Right ventricle myocardium superior (tissue), 1 donor: ENCODE measurements at places on chromosomes 12 and 14.

GRCh38 chr12:73308079-73308478 is 1035.9 kb downstream of the TRHDE start:
- DNase-seq, result no peak

DNA sequence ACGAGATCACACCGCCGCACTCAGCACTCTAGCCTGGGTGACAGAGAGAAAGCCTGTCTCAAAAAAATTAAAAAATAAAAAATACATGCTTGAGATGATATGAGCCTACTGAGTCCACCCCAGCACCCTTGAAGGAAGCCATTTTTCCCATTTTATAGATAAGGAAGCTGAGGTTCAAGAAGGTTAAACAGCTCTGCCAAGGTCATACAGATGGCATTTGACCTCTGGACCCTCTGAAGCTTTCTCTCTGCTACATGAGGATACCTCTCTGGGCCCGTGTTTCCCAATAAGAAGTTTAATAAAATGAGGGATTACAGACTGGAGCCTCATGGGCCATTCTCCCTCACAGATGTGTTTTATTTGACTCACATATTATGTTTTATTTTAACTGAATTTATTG is 53.9 kb upstream of the PNMA1 start:
- peak; percentile 17 for DNase-seq

DNA sequence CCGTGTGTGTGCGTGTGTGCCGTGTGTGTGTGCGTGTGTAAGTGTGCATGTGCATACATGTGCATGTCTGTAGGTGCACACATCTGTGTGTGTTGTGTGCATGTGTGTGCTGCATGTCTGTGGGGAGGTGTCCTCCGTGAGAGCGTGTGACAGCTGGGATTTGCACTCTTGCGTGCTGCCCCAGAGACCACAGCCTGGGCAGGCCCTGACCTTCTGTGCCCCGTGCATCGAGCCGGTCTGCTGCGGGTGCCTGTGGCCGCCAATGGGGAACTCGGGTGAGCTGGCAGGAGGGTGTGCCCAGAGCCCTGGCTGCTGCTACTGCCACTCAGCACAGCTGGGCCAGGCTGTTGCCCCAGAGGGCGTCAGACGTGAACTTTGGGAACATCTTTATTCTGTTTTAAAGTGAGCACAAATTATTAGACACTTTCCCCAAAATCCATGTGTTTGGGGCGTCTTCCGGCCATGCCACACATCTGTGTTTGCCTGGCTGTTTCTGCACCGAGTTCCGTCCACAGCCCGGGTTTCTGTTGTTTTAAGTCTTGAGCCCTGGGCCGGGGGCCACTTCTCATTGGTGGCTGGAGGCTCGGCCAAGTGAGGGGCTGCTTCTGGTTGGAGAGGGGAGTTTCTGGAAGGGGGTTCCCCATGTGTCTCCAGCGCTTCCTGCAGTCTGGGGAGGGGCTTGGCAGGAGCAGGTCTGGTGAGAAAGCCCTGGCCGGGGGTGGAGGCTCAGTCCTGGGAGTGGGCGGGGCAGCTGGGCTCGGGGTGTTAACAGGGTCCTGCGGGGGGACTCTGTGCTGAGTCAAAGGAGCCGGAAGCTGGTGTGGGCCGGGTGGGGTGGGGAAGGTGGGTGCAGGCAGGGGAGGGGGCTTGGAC is 7.6 kb downstream of the CEP170B start:
- peak; percentile 68 for DNase-seq

DNA sequence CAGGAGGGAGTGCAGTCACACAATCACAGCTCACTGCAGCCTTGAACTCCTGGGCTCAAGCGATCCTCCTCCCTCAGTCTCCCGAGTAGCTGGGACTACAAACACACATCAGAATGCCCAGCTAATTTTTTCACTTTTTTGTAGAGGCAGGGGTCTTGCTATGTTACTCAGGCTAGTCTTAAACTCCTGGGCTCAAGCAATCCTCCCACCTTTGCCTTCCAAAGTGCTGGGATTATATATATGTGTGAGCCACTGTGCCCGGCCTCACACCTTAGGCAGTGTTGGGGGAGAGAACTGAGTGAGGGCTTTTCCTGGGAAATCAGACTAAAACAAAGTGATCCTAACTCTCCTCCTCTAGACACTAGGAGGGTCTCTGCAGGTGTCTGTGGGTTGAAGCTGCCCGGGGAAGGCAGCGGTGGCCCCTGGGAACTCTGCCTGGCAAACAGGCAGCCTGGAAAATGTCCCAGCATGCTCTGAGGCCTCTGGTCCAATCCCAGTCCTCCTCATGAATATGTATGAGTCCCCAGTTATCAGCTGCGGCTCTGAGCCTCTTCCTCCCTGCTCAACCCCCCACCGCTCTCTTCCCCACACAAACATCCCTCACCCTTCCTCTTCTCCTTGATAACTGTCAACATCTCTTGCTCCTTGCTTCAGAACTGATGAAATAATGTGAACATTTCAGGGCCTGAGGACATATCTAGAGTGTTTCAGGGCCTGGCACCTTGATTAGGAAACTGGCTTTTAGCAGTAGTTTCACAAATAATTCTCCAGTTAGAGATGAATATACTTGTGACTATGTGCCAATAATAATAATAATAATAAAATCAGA is 7.9 kb upstream of the NAA25 start:
- DNase-seq, result peak; percentile 81

- DNase-seq, result no peak
Measured at GRCh38 chr12:106771425-106771824, 3.1 kb upstream of the RIC8B start.

- no peak for DNase-seq
Measured at GRCh38 chr14:22980672-22981089, 1.7 kb downstream of the AJUBA start.

- no peak for DNase-seq
Measured at GRCh38 chr12:69163681-69164362, 75.5 kb upstream of the CPSF6 start.

DNA sequence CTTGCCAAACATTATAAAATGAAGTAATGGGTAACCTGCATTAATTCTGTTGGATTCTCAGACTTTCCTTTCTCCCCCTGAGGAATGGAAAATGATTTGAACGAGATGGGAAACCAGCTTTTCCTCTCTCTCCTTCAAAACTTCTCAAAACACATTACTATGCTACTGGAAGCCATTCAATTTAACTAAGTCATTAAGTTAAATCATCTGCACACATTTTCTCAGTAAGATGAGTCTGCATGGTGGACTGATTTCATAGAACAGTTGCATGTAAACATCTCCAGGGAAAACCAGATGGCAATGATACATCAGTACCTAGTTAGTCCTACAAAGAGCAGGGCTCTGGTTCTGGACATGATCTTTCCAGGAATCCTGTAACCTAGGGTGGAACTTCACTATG is 59.9 kb downstream of the BMP4 start:
- DNase-seq, result no peak

DNA sequence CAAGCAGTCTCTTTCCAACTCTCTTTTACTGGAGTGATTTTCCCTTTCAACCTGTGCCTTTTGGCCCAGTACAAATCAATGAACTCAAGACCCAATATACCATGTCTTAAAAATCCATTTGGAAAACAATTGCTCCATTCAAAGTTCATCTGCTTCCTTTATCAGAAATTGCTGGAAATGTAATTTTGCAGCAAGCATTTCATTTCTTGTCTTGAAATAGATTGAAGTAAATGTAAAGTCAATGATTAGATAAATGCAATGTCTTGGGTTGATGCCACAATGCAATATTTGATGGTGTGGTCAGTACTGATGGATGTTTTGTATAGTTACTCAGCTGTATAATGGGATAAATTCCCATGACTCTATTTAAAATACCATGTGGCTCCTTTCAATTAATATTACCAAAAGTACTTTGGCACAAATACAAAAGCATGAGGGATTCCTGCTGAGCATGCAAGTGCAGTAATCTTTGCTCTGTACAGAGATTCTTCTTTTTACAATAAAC is 707.7 kb upstream of the NOVA1 start:
- DNase-seq, result no peak

GRCh38 chr14:29310210-29310609 is 543.6 kb downstream of the FOXG1 start:
- no peak for DNase-seq

GRCh38 chr14:96303981-96304380 is 48.0 kb downstream of the BDKRB1 start:
- DNase-seq, result no peak

DNA sequence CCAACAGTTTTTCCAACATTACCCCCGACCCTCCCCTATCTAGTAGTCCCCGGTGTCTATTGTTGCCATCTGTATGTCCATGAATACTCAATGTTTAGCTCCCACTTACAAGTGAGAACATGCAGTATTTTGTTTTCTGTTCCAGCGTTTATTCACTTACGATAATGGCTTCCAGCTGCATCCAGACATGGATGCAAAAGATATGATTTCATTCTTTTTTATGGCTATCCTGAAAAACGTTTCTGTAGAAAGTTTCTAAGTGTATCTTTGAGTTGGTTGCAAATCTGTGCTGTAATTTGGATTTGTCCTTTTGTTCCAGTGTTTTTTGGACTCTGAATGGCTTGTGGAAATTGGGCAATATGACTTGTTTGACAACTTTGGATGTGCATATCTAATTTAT is 11.7 kb downstream of the SP1 start:
- DNase-seq, result no peak

DNA sequence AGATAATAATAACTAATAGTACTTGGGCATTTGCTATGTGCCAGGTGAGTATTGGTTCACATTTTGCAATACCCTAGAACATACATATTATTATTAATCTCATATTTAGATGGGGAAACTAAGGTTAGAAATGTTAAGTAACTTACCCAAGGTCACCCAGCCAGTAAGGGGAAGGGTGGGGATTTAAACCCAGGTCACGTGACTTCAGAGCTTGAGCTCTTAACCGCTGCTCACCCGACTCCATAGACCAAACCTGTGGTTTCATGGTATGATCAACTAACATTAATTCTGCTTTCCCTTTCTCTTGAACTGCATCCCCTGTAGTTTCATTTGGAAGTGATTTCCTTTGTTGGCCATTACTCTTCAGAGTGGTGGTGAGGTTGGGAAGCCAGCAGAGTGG is 242.3 kb downstream of the NRXN3 start:
- no peak for DNase-seq

GRCh38 chr12:90036637-90037036 is 328.0 kb upstream of the ATP2B1 start:
- DNase-seq, result no peak

DNA sequence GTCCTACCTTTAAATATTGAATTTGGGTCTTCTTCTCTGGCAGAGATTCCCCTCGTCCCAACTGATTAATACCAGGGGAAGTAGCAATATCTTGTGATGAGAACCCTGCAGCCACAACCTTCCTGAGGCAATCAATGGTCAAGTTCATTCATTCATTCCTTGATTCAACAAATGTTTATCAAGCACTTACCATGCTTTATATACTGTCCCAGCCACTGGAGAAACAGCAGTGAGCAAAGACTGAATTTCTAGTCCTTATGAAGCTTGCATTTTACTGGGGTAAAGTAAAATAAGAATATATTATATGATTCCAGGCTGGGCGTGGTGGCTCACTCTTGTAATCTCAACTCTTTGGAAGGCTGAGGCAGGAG is 300 bp upstream of the GIT2 start:
- no peak for DNase-seq

- DNase-seq, result no peak
Measured at GRCh38 chr14:23430723-23431085, 4.8 kb downstream of the MYH7 start.

DNA sequence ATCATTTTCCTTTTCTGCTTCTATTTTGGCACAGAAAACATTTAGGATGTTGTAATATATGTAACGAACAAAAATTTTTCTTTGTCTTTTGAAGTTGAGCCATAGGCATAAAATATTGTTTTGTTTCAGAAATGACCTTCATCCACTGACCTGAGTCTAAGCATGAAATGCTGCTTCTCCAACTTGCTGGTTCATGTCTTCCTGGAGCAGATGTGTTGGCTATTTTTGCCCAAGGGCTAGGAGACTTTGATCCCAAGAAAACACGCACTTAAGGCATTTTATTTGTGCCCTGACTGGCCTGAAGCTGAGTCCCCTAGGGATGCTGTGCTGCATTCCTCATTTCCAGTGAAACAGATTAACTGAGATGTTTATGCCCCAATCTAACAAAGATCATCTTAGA is 27.2 kb upstream of the ALG10B start:
- DNase-seq, result no peak

GRCh38 chr12:79706676-79707075 is 15.9 kb upstream of the PAWR start:
- DNase-seq, result no peak

DNA sequence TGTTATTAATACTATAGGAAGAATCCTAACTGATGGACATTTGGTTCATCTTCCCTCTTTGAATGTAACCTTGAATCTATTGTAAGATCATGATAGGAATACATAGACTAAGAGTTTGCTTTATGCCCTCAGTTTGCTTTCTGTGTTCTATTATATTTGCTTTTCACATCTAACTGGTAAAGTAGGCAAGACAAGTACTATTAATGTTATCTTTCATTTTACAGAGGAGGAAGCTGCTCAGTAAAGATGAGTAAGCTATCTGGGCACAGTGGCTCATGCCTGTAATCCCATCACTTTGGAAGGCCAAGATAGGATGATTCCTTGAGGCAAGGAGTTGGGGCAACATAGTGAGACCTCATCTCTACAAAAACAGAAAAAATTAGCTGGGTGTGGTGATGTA is 103.0 kb downstream of the TMTC2 start:
- DNase-seq, result no peak

DNA sequence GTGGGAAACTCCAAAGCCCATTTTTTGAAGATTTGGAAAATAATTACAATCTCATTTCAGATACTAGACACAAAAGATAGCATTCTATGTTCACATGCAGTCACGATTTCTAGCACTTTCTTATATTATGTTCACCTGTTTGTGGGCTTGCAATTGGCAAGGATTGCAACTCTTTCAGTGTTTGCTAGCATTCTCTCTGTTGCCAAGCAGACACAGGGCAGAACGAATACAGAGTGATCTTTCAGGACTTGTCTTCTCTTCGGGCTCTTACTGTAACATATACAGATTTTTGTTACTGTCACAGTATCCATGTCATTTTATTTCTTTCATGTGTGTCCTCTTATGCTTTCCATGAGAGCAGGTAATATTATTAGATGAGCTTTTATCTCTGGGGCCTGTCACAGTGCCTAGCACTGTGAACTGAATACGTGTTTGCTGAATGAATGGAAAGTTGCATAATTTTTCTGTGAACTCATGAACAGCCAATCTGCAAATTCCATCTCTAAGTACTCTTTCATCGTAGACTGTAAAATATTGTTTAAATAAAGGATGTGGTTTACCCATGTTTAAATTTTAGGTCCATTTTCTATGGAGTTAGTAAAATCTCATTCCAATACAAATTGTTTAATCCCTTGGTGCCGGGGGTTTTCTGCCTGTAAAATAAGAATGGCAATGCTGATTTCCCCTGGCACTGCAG is 105.1 kb downstream of the BMP4 start:
- DNase-seq, result no peak

DNA sequence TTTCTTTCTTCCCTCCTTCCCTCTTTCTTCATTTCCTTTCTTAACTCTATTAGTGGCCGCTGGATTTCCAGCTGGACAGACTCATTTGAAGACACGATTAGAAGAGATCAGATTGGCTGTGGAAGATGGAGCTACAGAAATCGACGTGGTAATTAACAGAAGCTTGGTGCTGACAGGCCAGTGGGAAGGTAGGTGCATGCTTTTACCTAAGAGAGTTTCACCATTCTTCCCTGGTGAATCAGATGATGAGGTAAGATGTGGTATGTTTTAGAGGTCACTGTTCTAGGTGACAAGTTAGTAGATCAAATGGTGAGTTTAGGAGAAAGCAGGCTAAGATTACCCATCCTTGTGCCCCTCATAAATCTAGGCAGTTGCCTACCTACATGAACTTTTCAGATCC is 51.6 kb downstream of the DERA start:
- DNase-seq, result no peak

- no peak for DNase-seq
Measured at GRCh38 chr14:53016491-53016890, 65.6 kb upstream of the FERMT2 start.
